T-helper 9 cell (primary cell): ENCODE measurements at places on chromosomes 7 and 10.

- peak; percentile 52 for DNase-seq
Measured at GRCh38 chr7:12403287-12404181, at the start of gene VWDE. Gene VWDE (minus strand): TSS chr7:12403865. CDS start chr7:12403716, 149 bp downstream.

DNA sequence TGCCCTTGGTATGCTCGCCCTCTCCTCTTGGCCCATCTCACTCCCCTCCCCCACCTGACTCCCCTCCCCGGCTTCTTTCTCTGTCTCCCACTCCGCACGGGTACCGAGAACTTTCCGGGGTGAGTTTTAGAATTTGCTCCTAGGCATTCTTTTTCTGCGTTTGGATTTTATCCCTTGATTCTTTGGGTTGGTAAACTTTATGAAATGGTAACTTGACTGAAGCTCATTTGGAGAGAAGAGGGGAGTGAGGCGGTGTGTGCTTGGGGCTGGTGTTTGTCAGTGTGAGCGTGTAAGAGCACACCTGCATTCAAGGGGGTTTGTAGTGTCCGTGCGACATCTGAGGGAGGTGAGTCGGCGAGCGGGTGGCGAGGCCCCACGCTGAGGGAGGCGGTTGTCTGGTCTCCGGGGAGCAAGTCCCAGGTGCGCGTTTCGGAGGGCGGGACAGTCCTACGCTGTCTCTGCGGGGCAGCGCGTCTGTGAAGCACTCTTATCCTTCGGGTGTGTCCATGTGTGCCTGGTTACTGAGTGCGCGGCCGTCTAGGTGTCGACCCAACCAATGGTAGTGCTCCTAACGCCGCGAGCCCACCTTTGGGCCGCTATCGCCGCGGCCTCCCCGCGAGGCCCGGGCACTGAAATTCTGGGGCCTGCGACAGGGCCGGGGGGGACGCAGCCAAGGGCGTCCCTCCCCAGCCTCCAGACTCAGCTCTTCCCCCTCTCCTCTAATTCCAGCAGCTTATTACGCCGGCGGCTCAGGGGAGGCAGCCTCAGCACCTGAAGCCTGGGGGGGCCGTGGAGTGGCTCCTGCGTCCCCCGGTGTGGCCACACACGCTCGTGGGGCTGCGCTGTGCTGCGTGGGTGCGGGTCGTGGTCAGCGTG lies 2.6 kb upstream of the ZNF503 start:
- DNase-seq = no peak

GRCh38 chr7:126791306-126791705 lies 461.4 kb downstream of the GRM8 start:
- DNase-seq = no peak

- DNase-seq = no peak
Measured at GRCh38 chr7:96837593-96837992, 127.9 kb upstream of the SEM1 start.

- DNase-seq = no peak
Measured at GRCh38 chr10:48516911-48517310, 88.0 kb downstream of the ARHGAP22 start.

DNA sequence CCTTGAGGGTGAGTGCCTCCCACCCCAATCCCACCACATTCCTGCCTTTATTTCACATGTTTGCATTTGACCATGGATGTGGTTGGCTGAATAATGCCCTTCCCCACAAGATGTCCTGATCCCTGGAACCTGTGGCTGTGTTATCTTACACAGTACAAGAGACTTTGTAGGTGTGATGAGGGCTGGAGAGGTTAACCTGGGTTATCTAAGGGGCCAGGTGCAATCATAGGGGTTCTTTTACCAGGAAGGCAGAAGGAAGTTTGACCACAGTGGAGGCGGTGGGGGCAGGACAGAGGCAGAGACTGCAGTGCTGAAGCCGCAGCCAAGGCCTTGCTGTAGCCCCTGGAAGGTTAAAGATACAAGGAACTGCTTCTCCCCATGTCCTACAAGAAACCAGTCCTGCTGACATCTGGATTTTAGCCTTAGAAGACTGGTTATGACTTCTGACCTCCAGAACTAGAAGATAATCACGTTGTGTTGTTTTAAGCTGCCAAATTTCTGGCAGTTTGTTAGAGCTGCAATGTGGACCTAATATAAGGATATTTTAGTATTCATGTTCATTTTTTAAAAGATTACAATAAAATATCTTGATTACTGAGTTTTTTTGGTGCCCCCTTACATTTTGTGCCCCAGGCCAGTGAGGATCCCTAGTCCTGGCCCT lies 136.6 kb downstream of the ARHGAP22 start:
- DNase-seq = no peak

- no peak for DNase-seq
Measured at GRCh38 chr10:116800286-116800929, 48.9 kb upstream of the ENO4 start.

- no peak for DNase-seq
Measured at GRCh38 chr10:49817845-49818244, 55.7 kb upstream of the OGDHL start.

DNA sequence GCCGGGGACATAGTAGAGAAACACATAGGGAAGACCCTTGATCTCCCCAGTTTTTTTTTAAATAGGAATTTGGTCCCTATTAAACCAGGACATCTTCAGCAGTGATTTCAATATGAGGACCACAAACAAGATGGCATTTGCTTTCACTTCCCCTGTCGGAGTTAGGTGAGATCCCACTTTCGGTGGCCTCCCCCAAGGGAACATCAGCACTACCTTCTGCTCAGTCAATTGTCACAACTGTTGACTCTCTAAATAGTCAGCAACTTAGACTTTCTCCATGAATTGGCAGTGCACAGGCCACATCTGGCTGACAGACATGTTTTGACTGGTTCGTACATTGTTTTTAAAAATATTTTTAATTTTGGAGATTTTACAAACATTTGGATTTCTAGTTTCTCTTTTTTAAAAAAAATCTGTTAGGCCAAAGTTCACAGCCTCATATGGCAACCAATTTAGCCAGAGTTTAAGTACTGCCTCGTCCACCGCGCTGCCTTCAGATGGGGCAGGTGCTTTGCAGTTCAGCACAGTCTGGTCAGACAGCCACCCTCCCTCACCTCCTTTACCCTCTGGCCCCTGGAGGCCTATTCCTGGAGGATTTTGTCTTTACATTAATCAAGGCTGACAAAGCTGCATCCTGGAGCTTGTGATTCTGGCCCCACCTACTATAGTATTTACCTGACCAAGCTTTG lies 139.2 kb upstream of the PRR15 start:
- DNase-seq = no peak

GRCh38 chr7:152145853-152146466 lies 120.5 kb downstream of the GALNT11 start:
- no peak for DNase-seq

DNA sequence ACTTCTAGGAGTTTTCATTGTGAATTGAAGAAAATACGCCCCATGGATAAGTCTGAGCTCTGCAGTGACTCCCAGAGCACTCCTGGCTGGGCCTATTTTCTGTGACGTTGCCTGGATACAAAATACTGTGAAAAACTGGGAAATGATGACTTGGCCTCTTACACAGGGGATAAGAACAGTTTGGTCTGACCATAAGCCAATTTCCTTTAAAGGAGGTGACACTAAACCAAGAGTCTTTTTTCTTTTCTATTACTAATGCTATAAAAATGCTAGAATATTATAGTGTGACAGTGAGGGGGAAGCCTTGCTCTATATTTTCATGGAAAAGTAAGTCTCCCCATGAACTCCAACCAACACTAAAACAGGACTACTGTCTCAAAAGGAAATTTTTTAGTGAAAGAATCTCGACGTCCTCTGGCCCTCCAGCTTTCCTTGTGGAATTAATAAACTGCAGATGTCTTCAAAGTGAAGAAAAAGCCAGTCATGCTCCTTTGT lies 45.5 kb downstream of the MYOF start:
- DNase-seq = no peak

DNA sequence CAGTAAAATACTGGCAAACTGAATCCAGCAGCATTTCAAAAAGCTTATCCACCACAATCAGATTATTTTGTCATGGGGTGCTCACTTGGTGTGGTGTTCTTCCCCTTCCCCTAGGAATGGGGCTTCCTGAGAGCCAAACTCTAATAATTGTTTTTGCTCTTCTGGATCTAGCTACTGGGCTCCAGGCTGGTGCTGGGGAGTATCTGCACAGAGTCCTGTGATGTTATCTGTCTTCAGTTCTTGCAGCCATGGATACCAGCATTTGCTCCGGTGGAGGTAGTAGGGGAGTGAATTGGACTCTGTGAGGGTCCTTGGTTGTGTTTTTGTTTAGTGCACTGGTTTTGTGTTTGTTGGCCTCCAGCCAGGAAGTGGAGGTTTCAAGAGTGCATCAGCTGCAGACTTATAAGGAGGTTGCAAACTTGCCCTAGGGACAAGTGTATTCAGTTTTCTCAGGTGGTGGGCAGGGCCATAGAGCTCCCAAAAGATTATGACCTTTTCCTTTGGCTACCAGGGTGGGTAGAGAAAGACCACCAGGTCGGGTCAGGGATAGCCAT lies 308.5 kb upstream of the MAGI2 start:
- DNase-seq = no peak

GRCh38 chr10:102235598-102235920 lies 5.8 kb downstream of the PITX3 start:
- DNase-seq = no peak

DNA sequence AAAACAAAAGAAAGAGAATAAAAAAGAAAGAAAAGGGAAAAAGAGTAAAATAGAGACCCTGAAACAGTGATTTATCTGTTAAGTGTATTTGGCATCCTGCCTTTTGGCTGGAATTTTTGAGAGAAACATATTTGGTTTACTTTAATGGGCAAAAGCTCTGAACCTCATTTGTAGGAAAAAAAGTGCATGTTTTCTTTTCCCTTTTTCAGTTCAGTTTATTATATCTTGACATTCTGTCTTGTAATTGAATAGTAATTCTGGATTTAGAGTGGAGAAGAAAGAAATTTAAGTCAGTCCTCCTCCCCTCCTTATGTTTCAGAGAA lies 69.5 kb downstream of the ARID5B start:
- no peak for DNase-seq

DNA sequence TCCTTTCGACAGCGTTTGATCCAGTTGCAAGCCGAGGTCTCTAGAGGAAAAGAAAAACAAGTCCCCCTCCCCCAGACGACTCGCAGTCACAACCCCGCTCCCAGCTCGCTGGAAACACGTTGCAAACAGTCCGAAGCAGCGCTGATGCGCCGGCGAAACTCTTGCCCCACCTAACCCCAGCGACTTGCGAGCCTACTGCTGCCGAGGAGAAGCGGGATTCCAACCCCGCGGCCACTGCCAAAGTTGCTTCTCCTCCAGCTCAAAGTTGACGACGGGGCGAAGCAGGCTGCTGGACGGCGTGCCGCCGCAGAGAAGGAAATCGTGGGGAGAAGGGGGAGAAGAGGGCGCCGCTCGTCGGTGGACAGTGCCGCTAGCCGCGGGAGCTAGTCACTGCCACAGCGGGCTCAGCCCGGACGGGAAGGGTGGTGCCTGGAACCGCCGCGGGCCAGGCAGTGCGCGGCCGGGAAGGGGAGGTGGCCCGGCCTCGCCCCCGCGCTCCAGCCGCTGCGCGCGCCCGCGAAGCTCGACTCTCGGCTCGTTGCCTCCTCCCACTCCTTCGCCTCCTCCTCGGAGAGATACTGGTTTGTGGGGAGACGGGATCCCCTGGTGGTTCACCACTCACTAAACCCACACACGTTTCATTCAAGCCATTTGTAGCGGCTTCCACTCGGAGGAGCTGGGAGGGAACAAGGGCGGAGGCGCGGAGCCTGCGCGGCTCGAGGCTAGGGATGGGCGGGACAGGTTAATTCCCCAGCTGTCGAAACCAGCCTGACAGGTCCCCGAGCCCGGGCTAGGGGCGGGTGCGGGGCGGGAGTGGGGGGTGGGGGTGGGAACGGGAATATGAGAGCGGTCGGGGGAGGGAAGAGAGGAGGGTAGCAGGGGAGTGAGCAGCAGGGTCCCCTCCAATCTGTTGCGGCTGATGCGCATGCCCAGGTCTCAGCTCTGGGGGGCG lies at the start of gene GPR37:
Gene GPR37 (minus strand): TSS at position 392 of the 952 bp plus-strand sequence. CDS start 816 bp downstream, outside the sequence.
- no peak for DNase-seq

GRCh38 chr10:125300937-125301336 lies 140.6 kb upstream of the CTBP2 start:
- no peak for DNase-seq

GRCh38 chr10:78476844-78477243 lies 443.2 kb downstream of the RPS24 start:
- DNase-seq = no peak

- no peak for DNase-seq
Measured at GRCh38 chr7:1936531-1937251, 266.6 kb downstream of the ELFN1 start.

DNA sequence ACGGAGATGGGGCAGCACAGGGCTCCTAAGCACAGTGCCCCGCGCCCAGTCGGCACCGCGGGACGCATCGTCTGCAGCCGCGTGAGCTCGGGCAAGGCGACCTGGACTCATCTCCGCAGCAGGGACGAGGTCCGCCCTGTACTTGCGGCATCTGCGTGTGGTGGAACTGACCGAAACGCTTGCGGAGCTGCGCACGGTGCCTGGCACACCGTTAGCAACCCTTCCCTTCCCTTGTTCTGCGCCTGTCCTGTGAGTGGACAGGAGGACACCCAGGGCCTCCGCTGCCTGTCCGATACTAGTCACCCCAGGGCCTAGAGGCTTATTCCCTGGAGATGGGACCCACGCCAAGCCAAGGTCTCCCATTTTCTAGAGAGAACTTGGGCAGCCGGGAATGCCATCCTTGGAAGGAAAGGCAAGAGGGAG lies 98.5 kb downstream of the WDR11 start:
- no peak for DNase-seq

- DNase-seq = no peak
Measured at GRCh38 chr7:148084138-148084537, 506.4 kb upstream of the C7orf33 start.

DNA sequence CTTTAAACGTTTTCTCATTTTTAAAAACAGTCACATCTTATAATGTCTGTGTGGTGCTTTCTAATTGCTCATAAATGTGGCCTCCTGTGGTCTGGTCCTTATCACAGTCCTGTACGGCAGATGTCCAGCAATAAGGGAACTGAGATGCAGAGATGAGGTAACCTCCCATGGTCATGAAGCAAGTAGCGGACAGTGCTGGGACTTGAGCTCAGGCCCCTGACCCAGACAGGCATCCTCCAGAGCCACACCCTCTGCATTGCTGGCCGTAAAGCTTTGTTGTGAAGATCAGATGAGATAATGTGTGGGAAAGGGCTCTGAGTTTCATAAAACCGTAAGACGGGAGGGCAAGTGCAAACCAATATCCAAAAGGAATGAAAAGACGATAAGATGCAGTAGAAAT lies 48.2 kb downstream of the DYNC2I1 start:
- DNase-seq = no peak

DNA sequence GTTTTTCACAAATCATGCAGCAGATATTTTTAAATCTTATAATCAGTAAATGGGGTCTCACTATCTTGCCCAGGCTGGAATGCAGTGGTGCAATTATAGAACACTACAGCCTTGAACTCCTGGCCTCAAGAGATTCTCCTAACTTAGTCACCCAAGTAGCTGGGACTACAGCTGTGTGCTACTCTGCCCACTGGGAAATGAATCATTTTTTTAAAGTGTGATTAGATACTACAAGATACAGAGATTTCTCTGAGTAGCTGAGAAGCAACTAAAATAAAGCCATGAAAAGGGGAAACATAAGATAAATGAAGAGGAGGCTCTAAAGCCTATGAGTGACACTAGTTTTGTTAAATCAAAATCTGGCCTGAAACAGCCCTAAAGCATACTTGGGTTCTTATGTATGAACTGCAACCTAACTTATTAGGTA lies 119.7 kb downstream of the JMJD1C start:
- DNase-seq = no peak
